ENCODE measurements at places on chromosomes 12 and 14.

- no peak for DNase-seq
These were observed 375.9 kb downstream of the DAD1 start for GRCh38 chr14:22213120-22213519.

DNA sequence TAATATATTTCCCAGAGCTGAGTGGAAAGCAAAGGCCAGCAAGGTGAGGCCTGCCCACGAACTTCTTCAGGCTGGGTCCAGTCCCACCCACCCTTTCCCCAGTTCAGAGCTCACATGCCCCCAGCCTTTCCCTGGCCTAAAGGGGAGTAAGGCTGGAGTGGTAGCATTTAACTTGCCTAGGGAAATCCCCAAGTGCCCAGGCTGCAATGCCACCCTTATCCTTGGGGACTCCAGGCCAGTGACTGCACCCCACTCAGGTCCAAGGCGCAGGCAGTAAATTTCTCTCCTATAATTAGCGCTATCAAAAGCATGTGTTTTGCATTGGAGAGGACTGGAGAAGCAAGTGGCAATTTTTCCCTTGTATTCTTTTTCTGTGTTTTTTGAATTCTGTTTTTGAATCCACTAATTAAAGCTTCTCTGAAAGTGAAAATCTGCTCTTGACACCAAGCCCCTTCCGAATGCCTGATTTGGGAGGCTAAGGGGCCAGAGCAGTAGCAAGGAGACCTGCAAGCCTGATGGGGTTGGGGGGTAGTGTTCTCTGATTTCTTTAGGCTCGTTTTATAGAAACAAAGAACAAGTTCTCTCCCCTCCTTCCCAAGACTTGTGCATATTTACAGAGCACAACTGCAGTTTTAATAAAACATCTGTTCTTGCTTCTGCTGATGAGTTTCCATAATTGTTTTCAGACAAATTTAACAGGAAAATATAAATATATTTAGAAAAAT, 3.5 kb upstream of the HOXC6 start:
- no peak for DNase-seq

GRCh38 chr12:38144601-38145436, 171.8 kb upstream of the ALG10B start:
- no peak for DNase-seq

DNA sequence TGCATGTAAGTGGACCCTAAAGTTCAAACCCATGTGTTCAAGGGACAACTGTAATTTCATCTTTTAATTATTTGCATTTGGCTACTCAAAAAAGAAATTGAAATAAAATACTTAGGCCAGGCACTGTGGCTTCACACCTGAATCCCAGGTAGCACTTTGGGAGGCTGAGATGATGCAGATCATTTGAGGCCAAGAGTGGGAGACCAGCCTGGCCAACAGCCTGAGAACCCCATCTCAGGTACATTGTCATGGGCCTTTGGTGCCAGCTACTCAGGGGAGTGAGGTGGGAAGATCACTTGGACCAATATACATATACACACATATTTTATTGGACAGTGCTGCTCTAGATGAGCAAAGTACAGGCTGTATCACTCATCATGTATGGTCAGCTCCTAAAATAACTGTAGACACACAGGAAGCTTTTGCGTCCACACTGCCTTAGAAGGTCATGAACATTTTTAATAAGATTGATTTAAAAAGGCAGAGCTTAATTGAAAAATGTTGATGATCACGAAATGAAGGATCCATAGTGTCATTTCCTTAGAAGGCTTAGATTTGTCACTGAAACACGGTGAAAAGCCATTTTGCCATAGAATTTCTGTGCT, 2.5 kb upstream of the ZCCHC8 start:
- no peak for DNase-seq

GRCh38 chr12:68158432-68158831, 1.1 kb downstream of the IFNG start:
- DNase-seq, result no peak

DNA sequence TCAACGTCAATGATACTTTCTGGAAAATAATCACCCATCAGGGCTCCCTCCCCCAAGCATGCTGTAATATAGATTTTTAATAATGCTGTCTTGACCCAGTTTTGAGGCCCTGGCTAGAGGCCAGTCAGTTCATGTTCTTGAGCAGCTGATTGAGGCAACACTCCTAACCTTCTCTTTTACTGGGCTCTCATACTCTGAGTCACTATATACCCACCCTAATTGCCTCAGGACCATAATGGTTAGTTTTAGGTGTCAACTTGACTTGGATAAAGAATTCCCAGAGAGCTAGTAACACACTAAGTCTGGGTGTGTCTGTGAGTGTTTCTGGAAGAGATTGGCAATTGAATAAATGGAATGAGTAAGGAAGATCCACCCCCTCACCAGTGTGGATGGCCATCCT, 527.0 kb upstream of the ATP2B1 start:
- DNase-seq, result no peak

DNA sequence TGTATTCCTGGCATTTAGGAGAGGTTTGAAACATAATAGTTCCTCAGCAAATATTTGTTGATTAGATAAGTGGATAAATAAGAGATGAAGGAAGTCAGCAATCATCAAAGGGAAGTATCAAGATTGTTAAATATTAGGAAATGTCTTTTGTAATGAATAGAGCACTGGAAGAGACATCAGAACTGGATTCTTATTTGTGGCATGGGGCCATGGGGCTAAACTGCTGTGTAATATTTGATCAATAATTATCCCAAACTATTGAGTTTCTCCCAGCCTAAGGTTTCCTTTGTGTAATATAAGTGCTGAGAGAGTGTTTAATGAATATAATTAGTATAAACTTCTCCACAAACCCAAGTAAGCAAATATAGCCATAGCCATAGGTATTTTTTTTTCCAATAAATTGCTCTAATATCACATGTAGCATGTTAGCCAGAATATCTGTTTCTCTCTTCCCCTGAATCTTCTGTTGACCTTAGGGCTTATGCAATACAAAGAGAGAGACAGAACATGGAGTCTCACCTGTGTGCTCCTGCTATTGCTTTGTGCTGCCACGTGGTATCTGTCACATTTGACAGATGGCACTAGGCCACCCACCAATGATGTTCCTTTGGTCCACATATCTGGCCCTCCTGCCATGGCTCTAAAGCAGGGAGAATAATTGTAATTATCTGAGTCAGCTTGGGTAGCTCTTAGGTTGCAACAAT, 658.7 kb downstream of the SOX5 start:
- DNase-seq, result no peak

- no peak for DNase-seq
These were observed 279.9 kb downstream of the RPS29 start for GRCh38 chr14:49306152-49306751.

GRCh38 chr12:39852346-39852745, 232.7 kb upstream of the ABCD2 start:
- no peak for DNase-seq

- no peak for DNase-seq
These were observed 100.2 kb downstream of the B4GALNT3 start for GRCh38 chr12:559906-560455.
